ENCODE measurements at places on chromosomes 16 and 17.

DNA sequence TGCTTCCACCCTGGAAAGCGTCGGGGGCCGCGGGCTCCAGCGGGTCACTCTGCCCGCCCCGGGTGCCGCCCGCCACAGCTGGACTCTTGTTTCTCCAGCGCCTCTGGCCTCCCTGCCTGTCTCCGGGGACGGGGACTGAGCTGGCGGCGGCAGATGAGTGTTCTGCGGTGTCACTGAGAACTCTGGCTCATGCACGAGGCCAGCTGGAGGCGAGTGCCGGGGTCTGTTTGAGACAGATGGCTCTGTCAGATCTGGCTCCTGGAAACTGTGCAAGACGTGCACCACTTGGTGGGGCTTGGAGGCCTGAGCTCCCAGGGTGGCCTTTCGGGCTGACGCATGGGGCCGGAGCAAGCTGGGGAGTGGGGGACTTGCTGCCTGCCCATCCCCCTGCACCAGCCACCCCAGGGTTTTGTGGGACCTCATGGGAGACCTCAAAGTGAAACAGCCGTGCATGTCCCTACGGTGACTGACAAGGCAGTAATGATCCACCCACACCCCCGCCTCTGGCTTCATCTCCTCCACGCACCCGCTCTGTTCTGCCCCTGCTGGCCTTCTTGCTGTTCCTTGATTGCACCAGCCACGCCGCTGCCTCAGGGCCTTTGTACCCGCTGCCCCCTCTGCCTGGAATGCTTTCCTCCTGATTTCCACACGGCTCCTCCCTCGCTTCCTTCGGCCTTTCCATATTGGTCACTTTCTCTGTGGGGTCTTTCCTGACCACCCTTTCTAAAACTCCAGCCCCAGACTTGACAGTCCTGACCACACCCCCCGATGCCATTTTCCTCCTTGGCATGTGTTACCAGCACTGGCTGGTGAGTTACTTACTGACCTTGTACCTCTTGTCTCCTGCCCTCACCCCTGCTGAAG lies 174.9 kb upstream of the CIBAR2 start:
- DNase-seq = no peak

GRCh38 chr17:54861471-54861983 lies 39.1 kb upstream of the TOM1L1 start:
- no peak for DNase-seq

- DNase-seq = no peak
Observed at GRCh38 chr17:57870283-57870635, 20.4 kb upstream of the MRPS23 start.

DNA sequence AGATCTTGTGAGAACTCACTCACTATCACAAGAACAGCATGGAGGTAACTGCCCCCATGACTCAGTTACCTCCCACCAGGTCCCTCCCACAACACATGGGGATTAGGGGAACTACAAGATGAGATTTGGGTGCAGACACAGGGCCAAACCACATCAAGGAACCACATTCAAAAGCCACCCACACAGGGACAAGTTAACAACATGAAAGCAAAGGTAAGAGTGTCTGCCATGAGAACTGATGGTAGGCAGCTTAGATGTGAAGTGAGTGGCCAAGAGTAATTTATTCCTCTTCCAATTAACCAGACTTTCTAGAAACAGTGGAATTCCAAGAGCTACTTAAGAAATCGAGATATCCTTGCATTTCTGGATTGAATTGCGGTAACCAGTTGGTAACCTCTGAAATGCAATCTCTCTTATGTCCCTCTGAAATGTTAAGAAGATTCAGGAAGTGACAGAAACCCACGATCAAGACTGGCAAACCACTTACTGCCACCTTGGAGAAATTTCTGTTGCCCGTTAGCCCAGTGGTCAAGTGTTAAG lies 167.4 kb upstream of the CACNG5 start:
- DNase-seq = no peak

DNA sequence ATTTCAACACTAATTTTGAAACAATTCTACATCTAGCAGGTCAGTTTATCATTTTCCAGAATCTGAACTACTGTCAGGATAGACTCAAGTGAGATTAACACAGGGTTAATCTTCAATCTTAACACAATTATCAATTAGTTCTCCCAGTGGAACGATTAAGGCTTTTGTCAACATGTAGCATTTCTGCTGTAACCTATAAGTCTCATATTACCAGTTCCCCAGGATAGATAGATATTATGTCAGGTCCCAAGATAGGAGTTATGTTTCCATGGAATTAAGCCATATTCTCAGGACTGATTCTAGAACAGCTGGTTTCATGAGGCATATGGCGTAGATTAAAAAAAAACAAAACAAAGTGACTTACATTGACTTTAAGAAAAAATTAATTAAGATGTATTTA lies 4.4 kb upstream of the FBF1 start:
- no peak for DNase-seq
